ENCODE measurements at places on chromosomes 3 and 15.

DNA sequence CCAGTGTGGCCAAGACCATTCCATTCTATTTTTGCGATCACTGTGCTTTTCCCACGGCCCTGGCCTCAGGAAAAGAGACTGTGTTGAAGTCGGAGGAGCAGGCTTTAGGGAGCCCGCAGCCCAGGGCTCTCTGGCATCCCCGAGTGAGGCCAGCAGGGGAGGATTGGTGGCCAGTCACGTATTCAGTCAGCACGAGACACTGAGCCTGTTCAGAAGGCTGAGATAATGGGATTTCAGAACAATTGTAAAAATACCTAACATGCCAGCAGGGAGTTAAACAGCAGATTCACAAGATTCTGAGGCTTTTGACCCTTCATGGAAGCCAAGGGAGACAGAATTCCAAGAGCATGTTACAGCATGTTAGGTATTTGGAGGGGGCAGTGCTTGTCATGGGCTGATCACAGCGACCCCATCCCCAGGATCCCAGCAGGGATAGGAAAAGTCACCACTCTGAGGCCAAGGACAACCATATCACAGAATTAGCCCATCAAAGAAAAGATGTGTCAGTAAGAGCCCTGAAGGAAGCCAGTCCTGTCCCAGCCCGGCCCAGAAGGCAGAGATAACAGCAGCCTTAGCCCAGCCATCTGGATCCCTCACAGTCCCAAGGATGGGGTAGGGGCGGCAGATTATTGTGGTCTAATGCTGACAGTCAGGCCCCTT is 40.6 kb downstream of the AMOTL2 start:
- DNase-seq, result no peak

DNA sequence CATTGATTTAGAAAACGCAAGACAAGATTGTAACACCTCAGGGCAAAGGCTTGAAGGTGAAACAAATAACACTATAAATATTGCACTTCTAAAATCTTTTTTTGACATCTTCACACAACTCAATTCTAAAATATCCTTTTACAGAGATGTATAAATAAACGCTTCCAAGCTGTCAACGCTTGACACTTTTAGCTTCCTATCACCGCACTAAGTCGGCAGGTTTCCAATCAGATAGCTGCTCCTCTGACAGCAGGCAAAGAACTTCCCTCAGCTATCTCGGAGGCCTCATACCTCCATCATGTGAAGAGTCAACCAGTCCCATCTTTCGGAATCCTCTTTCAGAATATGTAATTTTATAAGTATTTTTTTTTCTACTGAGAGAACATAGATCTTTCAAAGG is 71.0 kb downstream of the PCOLCE2 start:
- DNase-seq, result no peak

- no peak for DNase-seq
Observed at GRCh38 chr15:51374131-51374530, 32.7 kb downstream of the GLDN start.

DNA sequence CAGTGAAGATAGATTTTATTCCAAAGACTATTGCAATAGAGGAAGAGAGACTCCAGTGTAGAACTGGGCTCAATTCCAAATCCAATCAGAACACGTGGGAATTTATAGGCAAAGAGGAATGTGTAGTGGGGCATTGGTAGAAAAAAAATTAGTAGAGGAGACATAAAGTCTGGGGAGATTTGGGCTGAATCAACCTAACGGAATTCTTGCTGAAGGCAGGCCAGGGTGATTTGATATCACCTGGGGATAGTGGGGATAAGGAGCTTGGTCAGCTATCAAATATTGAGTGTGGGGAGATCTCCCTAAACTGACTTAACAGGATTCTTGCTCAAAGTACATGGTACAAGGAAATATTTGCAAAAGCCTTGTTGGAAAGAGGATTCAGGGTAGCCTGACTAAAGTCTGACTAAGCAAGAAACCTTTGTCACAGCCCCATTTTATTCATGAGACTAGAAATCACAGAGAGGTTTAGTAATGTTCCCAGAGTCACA is 29.6 kb downstream of the SST start:
- DNase-seq, result no peak

DNA sequence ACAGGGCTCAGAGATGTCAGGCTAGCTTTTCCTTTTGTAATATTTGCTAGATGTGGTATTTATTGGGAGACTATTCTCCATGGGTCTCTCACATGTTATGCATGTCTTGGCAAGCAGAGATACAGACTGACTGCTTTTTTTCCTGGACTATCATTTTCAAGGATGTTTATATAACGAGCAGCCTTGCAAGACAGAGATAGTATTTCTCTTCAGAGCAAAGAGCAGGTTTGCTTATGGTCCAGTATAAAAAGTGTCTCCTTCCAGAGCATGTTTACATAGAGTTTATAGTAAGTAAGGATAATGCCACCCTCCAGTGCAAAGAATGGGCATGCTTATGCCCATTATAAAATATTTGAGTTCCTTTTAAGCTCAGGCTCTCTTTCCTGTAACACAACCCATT is 24.6 kb downstream of the GTF2E1 start:
- no peak for DNase-seq

DNA sequence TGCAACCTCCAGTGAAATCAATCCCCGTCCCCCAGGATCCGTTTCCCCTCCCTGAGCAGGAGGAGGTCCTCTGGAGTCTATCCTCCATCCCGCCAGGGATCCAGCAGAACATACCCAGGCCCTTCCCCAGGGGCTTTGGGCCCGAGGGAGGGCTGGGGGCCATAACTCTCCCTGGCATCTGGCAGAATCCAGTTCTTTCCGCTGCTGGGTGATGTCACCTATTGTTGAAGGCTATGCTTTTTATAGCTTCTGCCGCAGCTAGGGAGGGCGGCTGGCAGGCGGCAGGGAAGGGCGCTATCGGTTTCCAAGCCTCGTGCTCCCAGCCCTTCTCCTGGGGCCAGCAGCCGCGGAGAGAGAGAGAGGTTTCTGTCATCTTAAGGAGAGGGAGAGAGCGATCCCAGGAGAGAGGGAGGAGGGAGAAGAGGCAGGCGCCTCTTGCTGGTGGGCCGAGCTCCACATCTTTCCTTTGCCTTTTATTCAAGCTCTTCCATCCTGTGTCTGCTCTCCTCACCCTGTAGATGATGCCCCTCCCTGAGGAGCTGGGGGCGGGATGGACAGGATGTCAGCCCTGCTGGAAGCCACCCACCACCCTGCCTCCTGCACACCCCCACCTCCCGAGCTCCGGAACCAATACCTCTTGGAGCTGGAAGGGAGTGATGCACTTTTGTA is 120.1 kb downstream of the ANP32A start:
- no peak for DNase-seq

GRCh38 chr15:62698646-62699045 is 343.9 kb upstream of the TPM1 start:
- no peak for DNase-seq

GRCh38 chr3:112351036-112351435 is 18.1 kb downstream of the CD200 start:
- DNase-seq, result no peak

Measured in stimulated activated CD4-positive, alpha-beta T cell treated with anti-CD3 and anti-CD28 coated beads, Interleukin-12 subunit alpha, Interleukin-12 subunit beta, amount 100 ng/mL, for 4 hours (primary cell).